Spleen (tissue), 13 donors: ENCODE measurements at places on chromosomes 5 and 9.

DNA sequence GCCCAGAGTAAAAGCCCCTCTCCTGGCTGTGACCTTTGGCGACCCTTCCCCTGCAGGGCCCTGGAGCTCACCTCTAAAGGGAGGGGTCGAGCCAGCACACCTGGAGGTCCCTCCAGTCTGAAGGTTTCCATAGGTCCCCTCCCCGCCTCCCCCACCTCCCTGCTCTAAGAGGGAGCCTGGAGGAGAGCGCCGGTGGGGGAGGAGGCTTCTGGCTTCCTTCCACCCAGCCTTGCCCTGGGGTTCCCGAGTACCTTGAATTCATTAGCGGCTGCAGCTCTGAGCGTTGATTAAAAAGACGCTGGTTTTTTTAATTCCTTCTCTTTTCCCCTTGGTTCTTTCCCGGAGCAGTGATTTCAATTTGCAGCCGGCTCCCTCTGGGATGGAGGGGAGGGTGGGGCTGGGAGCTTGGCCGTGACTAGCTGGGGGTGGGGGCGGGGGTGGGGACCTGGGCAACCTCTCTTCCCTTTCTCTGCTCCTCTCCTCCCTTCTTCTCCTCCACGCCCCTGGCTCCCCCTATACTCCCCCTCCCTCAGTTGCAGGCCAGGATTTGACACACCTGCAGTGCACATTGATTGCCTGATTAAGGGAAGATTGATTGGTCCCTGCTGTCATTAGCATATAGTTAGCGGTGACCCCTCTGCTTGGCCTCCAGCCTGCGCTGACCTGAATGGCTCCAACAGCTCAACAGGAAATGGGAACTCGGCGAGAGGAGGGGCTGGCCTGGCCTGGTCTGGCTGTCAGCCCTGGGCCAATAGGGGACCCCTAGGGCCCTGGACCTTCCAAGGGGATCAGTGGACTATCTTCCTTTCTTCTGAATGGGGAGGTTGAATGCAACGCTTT is 67.5 kb upstream of the RAPGEF1 start:
- H3K27ac ChIP-seq, result no peak overlapping the region
- H3K4me1 ChIP-seq, result no peaks in the 10 kb centered on the region
- no peaks in the 10 kb centered on the region for H3K36me3 ChIP-seq
- peaks cover 96% of the 10 kb centered on the region for H3K27me3 ChIP-seq
- DNase-seq, result no peak

- H3K4me3 ChIP-seq, result no peak overlapping the region
- H3K27me3 ChIP-seq, result no peaks in the 10 kb centered on the region
- peaks cover 38% of the 10 kb centered on the region for H3K36me3 ChIP-seq
- no peak for DNase-seq
- no peaks in the 10 kb centered on the region for H3K4me1 ChIP-seq
These were observed 68.6 kb downstream of the NLN start for GRCh38 chr5:65790371-65791163.

DNA sequence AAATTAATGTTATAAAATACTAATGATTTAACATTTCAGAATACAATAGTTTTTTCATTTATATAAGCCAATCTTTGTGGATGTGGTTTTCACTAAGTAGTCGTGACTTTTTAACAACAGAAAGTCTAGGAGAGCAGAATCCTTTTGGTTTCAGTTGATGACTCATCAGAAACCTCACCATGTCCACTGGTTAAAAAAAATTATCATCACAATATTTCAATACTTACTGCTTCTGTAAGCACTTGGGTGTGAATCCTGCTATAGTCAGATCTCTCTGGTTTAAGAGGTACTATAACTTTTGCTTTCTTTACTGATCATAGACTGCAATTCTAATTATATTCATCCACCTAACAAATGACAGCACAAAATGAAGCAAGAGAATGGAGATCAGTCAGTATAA is 77.2 kb downstream of the MRPS30 start:
- no peaks in the 10 kb centered on the region for H3K4me1 ChIP-seq
- no peak for DNase-seq
- no peak overlapping the region for H3K27ac ChIP-seq
- H3K27me3 ChIP-seq, result no peaks in the 10 kb centered on the region
- no peaks in the 10 kb centered on the region for H3K36me3 ChIP-seq
- H3K4me3 ChIP-seq, result no peak overlapping the region

DNA sequence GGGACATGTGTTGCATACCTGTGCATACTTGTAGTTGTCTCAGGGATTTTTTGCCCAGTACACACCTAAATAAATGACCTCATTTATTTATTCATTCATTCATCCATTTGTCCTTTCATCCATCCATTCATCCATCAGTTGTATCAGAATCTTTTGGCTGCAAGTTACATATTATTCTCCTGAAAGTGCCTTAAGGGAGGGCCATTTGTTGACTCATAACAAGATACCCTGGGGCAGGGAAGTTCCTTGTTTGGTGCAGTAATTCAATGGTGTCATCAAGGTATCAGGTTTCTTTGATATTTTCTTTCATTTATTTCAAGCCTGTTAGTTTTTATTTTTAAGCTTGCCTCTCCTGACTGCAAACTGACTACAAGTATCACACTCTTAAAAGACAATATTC is 597.9 kb upstream of the TLE4 start:
- no peak for DNase-seq
- H3K27me3 ChIP-seq, result no peaks in the 10 kb centered on the region
- H3K36me3 ChIP-seq, result no peaks in the 10 kb centered on the region
- H3K4me1 ChIP-seq, result no peaks in the 10 kb centered on the region
- no peak overlapping the region for H3K27ac ChIP-seq
